ENCODE measurements at places on chromosomes 4 and X.

GRCh38 chrX:39470588-39471407, 627.0 kb downstream of the BCOR start:
- no peak for DNase-seq

DNA sequence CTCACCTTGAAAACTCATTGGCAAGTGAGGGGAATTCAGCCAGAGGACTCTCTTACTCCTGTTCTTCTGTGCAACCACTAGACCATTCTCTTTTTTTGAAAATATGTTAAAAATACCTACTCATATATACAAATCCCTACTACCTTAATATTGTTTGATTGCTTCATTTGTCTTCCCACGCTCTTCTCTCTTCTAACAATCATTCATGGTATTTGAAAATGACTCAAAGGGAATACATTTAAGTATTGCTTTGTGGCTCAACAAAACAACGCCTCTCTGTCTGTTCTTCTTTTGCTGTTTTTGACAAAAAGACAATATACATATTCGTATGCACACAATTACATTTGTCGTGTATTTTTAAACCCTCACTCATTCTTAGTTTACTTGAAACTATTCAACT, 589.4 kb downstream of the ANKRD50 start:
- DNase-seq = no peak

DNA sequence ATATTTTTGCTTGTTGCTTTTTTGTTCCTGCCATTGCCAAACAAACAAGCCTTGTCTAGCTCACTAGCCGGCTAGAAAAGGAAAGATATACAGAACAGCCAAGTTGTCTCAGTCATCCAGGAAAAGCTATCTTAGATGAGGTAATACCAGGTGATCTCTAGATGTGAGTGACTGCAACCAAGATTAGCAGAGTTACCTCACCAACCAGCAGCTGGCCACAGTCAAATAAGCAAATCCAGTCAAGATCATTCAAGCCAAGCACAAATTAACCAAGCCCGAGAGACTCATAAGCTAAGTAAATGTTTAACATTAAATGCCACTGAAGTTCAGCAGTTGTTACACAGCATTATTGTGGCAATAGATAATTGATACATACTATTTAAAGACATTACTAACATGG, 108.6 kb downstream of the CENPC start:
- no peak for DNase-seq

- DNase-seq = no peak
Observed at GRCh38 chrX:6071731-6072130, 156.9 kb downstream of the NLGN4X start.

GRCh38 chr4:4670869-4671268, 129.0 kb upstream of the STX18 start:
- DNase-seq = no peak

- DNase-seq = no peak
Observed at GRCh38 chr4:169100670-169101101, 90.6 kb upstream of the CBR4 start.

- DNase-seq = no peak
Observed at GRCh38 chrX:131441033-131441432, 102.8 kb upstream of the OR13H1 start.

- DNase-seq = no peak
Observed at GRCh38 chr4:156962528-156962974, 9.0 kb downstream of the PDGFC start.

GRCh38 chrX:347351-348117, 28.9 kb upstream of the GTPBP6 start:
- no peak for DNase-seq

DNA sequence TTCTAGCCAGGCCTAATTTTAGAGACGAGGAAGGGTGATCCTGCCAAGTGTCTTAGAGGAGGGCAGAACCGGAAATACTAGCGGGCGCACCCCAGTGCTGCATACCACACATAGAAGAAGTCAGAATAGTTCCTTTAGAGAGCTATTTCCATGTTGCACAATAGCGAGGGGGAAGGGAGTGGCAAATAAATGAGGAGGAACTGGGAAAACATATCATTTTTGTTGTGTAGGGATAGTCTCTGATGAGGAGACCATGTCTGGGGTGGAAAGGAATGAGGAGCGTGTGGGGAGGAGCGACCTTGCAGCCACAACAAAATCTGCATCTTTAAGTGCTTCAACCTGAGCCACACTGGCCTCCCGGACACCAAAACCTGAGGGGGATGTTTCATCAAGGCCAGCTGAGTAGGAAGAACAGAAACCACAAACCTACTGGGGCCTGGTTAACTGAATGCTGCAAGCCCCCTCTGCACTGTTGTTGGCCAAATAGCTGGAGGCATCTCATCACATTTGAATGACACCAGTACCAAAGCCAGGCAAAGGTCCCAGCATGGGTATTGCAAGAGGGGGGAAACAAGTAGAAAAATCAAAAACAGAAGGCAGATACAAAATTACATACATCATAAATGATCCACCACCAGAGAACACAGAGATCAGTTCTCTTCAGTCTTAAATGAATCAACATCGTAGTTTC, 26.7 kb upstream of the C1QTNF7 start:
- DNase-seq = no peak

GRCh38 chrX:21155916-21156315, 218.3 kb upstream of the CNKSR2 start:
- no peak for DNase-seq

- DNase-seq = no peak
Observed at GRCh38 chr4:184807797-184808712, 17.7 kb downstream of the ACSL1 start.

- DNase-seq = no peak
Observed at GRCh38 chrX:120794525-120794975, 81.1 kb downstream of the CT47B1 start.

DNA sequence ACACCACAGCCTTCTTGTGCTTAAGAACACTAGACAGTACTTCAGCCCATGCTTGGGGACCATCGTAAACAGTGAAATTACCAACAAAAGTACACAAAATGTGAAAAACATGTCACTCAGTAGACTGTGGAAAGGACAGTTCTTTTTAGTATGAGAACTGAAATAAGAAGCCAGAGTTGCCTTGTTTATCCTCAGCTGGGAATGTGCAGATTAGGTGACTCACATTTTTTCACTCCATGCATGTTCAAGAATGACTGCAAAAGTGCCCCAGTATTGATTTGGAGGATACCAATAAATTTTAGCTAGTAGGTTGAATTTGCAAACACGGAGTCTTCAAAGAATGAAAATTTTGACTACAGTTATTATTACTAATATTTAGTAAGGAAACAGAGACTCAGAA, 23.1 kb upstream of the BMP3 start:
- no peak for DNase-seq

DNA sequence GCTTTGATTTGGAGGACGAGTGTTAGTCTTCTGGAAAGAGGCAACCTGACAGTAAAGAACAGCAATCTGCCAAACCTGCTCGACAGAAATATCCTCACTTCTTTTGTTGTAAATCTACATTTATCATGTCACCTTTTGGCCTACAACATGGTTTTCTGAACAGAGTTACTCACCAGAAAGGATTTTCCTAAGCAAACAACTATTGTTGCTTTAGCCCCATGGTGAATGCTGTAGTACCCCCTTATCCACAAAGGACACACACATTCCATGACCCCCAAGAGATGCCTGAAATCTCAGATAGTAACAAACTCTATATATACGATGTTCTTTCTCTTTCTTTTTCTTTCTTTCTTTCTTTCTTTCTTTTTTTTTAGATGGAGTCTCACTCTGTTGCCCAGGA, 42.7 kb downstream of the TMEM150C start:
- DNase-seq = no peak

DNA sequence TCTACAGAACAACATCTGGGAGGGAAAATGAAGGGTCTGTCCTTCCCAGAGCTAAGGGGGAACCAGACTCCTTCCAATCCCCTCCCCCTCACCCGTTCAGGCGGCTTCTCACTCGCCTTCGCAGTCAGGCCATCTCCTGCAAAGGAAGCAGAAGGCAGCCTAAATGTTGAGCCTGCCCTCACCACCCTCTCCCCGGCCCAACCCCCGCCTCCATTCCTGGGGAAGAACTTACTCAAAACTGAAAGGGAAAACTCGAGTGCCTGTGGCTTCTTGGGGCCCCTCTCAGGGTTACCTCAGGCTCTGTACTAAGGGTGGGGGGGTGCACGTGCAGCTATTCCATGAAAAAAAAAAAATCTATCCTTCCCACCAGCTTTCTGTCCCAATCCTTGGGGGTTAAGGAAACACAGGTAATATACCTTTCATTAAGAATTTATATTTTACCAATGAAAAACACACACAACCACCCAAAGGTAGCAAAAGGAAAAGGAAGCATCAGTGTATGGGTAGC, 2.4 kb downstream of the ZMYM3 start:
- no peak for DNase-seq

- no peak for DNase-seq
Observed at GRCh38 chr4:53912766-53913497, 151.5 kb downstream of the CHIC2 start.
